ENCODE measurements at places on chromosomes 13 and 19. TPM values are rescaled to one million over a fixed set of nuclear protein-coding genes. Genes with fewer than 3 reads are reported as not detected.

Gene GFY
- total RNA-seq: not detected

Gene CCL25
- total RNA-seq: not detected

Gene OR10H3
- not detected for total RNA-seq

Gene KHSRP
- 86.5 TPM for total RNA-seq

Gene RGL3
- 0.41 TPM for total RNA-seq

Gene PRDX2
- 163 TPM for total RNA-seq

Gene CATSPERD
- not detected for total RNA-seq

Gene MAP3K10
- total RNA-seq: 8.0 TPM

Gene HSPB6
- total RNA-seq: 713 TPM

Gene WTIP
- 3.6 TPM for total RNA-seq

Gene SERPINE3
- not detected for total RNA-seq

Gene MAMSTR
- total RNA-seq: 8.0 TPM

Gene DNAAF3
- 0.33 TPM for total RNA-seq

Gene KCNRG
- 1.4 TPM for total RNA-seq

Gene ZNF85
- total RNA-seq: 11.4 TPM

Gene TPT1
- 2,623 TPM for total RNA-seq

Gene C1QTNF9
- total RNA-seq: not detected

Gene MLNR
- total RNA-seq: not detected

Gene SACS
- 66.2 TPM for total RNA-seq

Gene CBARP
- total RNA-seq: 3.1 TPM

Gene BICRA
- total RNA-seq: 1.1 TPM

All from fibroblast of the aortic adventitia (primary cell).